ENCODE measurements at places on chromosomes 6 and 20.

DNA sequence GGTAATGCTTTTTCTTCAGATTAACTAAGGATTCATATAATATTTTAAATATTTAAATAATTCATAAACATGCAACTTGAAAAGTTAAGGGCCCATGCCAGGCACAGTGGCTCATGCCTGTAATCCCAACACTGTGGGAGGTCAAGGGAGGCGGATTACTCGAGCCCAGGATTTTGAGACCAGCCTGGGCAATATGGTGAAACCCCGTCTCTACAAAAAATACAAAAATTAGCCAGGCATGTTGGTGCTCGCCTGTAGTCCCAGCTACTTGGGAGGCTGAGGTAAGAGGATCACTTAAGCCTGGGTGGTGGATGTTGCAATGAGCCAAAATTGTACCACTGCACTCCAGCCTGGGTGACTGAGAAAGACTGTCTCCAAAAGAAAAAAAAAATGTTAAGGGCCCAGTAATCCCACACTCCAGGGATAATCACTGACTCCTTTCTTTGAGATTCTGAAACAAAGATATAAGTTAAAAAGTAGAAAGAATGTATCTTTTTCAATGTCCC is 7.9 kb upstream of the RIN2 start:
- DNase-seq, result no peak

GRCh38 chr20:63159826-63160640 is 55.9 kb downstream of the YTHDF1 start:
- DNase-seq, result no peak

GRCh38 chr6:127923135-127923534 is 22.3 kb upstream of the THEMIS start:
- DNase-seq, result no peak

GRCh38 chr6:4388675-4389074 is 253.3 kb upstream of the ECI2 start:
- DNase-seq, result no peak

DNA sequence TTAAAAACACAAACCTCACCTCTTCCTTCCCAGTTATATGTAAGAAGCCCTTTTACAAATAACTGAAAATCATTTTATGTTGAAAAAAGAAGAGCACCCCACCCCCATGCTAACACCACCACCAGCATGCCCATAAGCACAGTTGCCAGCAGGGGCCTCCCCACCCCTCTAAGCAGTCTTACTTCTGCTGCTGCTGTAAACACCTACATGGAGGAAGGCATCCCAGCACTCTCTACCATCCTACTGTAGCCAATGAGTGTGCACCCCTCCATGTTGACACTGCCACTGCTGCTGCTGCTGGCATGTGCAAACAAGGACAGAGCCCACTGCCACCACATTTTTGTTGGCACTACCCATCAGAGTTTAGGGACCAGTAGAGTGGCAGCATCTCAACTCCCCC is 49.6 kb upstream of the PHIP start:
- DNase-seq, result no peak
